Stimulated activated CD8-positive, alpha-beta memory T cell treated with anti-CD3 and anti-CD28 coated beads, Interleukin-7, amount 100 ng/mL, for 24 hours (primary cell): ENCODE measurements at places on chromosomes 4 and X.

DNA sequence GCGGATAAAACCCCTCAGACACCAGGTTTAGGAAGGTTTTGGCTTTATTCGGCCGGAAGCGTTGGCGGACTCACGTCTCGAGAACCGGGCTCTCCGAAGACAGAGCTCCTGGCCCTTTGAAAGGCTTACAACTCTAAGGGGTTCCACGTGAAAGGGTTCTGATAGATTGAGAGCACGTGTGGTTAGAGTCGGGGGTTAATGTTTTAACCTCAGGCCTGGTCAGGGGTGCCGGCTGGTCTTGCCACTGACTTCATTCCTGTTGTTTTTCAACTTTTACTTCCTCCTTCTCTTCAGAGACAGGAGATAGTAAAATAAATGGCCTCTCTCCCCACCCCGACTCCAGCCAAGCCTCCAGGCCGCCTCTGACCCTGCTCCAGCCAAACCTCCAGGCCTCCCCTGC is 4.7 kb upstream of the ASMT start:
- DNase-seq = no peak

- no peak for DNase-seq
Observed at GRCh38 chr4:183347146-183347545, 24.9 kb upstream of the CLDN24 start.

DNA sequence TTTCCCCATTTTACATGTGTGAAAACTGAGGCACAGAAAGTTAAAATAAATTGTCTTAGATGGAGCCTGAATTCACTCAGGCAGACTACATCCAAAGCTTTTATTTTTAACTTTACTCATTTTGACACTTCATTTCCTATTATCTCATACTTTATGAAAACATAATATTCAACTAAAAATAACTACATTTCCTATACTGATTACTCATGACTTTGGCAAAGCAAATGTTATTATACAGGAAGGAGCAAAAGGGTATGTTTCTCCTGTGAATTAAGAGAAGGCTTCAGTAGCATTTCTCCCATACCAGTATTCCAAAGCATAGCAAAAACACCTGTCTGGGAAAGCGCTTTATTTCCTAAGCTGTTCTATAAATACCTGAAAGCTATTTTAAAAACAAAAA is 178.6 kb downstream of the ADAMTS3 start:
- no peak for DNase-seq

DNA sequence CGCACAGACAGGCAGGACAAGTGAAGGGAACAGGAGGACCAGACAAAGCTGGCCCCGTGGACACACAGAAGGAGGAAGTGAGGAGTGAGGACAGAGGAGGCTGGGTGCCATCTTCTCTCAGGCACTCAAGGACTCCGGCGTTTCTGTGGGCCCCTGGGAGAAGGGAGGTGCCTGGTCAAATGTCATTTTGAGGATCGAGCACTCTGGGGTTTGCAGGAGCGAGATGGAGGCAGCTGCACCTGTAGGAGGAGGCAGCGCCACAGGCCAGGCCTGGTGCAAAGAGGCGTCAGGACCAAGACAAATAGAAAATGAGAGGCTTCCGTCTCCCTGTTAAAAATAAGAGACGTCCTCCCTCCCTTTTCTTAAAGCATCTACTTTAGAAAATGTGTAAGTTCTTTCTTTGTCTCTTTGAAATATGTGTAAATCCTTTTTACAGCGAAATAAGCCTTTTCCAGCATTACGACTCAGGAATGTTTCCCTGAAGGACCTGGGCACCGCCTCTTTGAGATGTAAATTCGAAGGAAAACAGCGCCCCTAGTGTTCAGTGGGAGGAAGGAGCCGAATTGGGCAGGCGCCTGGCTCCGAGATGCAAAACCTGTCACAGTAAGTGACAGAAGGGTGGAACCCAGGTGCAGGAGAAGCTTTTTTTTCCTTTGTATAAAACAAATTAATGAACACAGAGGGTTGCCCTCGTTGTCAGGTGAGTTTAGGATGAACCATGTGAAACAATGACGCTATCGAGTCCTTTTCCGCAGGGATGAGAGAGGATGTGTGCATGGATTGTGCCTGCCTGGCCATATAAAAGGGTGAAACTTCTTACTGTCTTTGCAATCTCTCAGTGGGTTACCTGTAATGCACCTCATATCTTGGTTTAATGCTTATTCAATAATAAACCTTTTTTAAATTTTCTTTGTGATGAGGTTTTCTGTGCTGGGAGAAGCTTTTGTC is 1.4 kb upstream of the C4orf50 start:
- no peak for DNase-seq

DNA sequence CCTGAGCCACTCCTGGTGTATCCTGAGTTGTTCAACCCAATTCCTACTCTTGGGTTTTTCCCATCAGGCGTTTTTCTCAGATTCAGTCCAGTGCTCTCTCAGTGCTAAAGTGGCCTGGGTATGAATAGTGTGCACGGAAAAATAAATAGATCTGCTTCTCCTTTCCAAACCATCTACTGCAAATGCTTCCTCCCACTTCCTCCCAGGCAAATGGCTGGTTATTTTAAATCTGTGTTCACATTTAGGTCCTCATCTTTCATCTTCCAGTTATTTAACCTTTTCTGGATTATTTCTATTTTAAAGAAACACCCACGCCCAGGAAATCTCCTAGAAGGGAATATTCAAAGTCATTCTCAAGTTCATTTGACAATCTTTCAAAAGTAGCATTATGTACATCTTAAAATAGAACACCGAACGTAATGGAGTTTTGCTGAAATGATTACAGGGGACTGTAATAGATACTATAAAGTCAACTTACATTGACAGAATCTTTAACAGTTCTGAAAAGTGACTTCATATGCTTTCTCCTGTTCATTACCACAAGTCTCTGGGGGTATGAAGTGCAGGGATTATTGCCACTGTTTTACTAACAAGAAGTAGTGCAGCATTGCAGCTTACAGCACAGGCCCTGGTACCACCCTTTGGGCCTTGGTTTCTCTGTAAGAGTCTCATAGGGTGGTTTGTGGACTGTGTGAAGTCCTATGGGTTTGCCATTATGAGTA is 66.3 kb downstream of the MED28 start:
- no peak for DNase-seq

GRCh38 chr4:179766938-179767337 is 2324.7 kb upstream of the AGA start:
- DNase-seq = no peak

- no peak for DNase-seq
Observed at GRCh38 chr4:243426-243825, 61.8 kb downstream of the ZNF732 start.

DNA sequence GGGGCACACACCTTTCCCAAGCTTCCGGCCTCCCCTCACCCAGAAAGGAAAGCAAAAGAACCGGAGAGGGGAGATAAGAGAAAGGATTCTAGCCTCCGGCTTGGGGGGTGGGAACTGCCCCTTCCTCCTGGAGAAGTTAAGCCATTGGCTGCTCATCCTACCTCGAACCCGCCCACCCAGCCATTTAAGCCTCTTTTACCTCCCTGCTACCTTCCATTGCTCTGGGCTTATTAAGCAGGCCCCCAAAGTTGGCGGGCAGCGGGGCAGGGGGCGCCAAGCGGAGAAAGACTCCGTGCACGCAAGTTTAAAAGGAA is 2.3 kb downstream of the MAML3 start:
- DNase-seq = no peak

DNA sequence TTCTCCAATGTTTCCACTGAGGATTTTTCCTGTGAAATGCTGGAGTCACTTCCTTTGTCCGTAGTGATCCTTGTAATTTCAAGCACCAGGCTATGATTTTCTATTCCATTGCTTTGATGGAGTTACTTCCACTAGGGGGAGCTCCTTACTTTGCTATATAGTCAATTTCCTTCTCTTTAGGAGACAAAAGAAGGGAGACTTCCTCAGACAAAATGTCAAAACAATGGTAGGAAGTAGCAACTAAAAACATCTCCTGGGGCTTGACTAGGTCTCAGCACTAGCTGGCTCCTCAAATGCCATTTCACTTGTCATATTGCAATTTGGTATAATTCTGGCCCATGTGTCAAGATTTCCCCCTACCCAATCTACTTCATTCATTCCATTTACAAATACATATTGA is 24.1 kb downstream of the ZCCHC12 start:
- DNase-seq = no peak

- DNase-seq = no peak
Observed at GRCh38 chrX:39703307-39703706, 394.5 kb downstream of the BCOR start.

- no peak for DNase-seq
Observed at GRCh38 chrX:35442421-35442820, 355.7 kb upstream of the MAGEB16 start.

GRCh38 chr4:56008206-56008605 is 59.5 kb downstream of the CEP135 start:
- DNase-seq = no peak

DNA sequence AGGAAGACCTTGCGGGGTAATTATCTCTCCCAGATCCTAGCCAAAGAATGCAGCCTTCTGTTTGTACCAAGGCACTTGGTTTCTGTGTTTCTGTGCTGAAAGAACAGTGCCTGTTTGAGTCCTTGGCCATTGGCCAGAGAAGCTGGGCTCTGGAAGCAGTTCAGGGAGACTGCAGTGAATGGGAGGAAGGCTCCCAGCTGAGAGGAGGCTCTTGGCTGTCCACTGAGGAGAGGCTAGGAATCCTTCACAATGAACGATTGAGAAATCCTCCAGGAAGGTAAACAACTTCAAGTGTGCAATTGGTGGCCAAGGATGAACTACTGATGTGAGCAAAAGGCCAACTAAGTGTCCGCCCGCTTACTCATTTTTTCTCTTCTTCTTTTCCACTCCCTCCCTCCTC is 61.3 kb downstream of the HS3ST1 start:
- no peak for DNase-seq

GRCh38 chr4:118826723-118827444 is 9.0 kb downstream of the SEC24D start:
- DNase-seq = no peak

DNA sequence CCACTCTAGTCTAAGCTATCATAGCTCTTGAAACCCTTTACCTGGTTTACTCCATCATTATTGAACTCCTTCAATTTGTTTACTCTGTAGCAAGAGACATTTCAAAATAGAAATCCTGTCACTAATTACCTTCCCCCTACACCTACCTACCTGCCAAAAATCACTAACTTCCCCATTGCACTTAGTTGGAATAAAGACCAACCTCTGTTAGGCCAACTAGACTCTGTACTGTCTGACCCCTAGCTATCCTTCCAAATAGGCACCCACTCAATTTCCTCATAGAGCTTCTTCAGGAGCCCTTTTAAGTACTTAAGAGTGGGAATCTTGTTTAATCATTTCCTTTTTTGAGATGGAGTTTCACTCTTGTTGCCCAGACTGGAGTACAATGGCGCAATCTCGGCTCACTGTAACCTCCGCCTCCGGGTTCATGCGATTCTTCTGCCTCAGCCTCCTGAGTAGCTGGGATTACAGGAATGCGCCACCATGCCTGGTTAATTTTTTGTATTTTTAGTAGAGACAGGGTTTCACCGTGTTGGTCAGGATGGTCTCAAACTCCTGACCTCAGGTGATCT is 8.9 kb upstream of the CDKL2 start:
- DNase-seq = no peak

DNA sequence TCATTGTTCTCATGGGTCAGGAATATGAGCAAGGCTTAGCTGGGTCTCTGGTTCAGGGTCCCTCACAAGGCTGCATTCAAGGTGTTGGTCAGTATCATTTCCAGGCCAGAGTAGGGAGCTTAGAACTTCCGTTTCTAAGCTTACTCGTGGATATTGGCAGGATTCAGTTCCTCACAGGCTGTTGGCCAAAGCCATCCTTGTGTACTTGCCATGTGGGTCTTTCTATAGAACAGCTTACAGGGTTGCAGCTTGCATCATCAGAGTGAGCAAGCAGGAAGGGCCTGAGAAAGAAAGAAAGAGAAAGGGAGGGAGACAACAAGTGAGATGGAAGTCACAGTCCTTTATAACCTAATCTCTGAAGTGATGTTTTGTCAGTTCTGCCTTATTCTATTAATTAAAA is 5.1 kb upstream of the LIMCH1 start:
- no peak for DNase-seq

GRCh38 chr4:141853091-141853764 is 216.8 kb downstream of the IL15 start:
- no peak for DNase-seq

- no peak for DNase-seq
Observed at GRCh38 chr4:145870155-145871020, 68.2 kb downstream of the ZNF827 start.

- DNase-seq = no peak
Observed at GRCh38 chrX:1534301-1535168, 2.5 kb downstream of the P2RY8 start.

DNA sequence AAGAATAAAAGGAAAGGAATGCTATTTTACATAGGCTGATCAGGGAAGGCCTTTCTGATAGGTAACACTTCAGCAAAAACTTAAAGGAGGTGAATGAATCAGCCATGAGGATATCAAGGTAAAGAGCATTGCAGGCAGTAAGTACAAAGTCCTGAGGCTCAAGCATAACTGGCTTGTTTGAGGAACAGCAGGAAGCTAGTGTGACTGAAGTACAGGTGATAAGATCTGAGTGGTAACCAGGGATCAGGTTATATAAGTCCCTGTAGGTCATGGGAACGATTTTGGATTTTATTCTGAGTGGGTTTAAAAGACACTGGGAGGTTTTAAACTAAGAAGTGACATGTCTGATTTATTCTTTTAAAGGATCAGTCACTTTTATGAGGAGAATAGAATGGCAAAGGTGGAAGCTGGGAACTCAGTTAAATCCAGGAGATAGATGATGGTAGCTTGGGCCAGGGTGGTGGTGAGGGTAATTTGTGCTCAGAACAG is 47.1 kb upstream of the THOC2 start:
- no peak for DNase-seq

GRCh38 chrX:2547736-2548135 is 47.0 kb upstream of the DHRSX start:
- DNase-seq = no peak

GRCh38 chrX:150688911-150689451 is 4.2 kb upstream of the MTMR1 start:
- no peak for DNase-seq

GRCh38 chr4:186737427-186737826 is 13.8 kb upstream of the FAT1 start:
- no peak for DNase-seq

- no peak for DNase-seq
Observed at GRCh38 chr4:151766691-151767090, 5.9 kb upstream of the GATB start.

DNA sequence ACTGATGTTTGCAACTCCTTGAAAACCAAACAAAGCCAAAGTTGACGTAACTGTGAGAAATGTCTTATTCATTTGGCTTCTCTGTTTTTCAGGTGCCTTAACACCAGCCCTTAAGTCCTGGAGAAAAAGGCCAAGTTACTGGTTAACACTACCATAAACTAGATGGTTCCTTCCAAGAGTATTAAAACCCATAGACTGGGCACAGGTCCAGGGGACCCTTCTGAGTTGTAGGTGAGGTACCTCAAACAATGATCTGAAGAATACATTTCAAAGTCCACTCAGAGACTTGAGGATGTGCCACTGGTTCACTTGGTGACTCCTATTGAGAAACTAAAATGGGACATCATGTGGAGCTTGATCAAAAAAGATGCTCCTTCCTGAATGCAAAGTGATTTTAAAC is 87.0 kb downstream of the NKX6-1 start:
- DNase-seq = no peak

GRCh38 chr4:146072376-146072775 is 103.1 kb upstream of the LSM6 start:
- no peak for DNase-seq
